ENCODE measurements at places on chromosomes 12 and 14.

DNA sequence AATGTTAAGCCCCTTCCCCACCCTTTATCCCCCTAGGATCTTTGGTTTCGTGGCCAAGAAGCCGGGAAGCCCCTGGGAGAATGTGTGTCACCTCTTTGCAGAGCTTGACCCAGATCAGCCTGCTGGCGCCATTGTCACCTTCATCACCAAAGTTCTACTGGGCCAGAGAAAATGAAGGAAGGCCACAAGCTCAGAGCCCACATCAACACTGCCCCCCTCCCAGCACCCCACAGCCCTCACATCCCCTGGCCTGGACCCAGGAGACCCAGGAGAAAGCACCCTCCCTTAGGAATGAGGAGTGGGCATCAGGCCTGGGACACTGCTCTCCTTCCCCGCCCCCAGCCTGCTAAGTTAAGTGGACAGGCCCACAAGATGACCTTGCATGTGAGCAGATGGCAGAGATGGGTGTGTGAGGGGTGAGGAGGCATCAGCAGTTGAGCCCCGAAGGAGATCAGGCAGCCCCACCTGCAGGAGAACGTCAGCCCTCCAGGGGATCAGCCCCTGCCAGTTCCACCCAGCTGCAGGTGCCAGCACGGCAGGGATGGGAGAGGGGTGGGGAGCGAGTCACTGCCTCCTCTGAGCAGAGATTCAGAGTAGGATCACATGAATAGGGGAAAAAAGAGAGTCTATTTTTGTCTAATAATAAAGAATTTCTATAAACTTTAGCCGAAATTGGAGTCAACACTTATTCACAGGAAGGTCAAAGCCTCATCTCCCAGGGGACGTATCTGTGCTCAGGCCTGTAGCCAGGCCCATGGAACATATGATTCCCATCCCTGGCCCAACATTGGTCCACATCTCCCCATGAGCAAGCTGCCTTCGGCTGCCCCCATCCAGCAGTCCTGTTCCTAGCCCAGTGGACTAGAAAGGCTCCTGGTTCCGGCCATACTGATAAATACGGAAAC lies 14.1 kb downstream of the TNS2 start:
- DNase-seq = no peak

- no peak for DNase-seq
Measured at GRCh38 chr14:75280831-75281653, 2.4 kb downstream of the FOS start.

GRCh38 chr12:85956081-85956480 lies 82.0 kb downstream of the NTS start:
- DNase-seq = no peak

GRCh38 chr14:30885840-30886740 lies 11.7 kb downstream of the COCH start:
- DNase-seq = no peak

GRCh38 chr12:34097213-34097612 lies 74.9 kb downstream of the ALG10 start:
- DNase-seq = no peak

DNA sequence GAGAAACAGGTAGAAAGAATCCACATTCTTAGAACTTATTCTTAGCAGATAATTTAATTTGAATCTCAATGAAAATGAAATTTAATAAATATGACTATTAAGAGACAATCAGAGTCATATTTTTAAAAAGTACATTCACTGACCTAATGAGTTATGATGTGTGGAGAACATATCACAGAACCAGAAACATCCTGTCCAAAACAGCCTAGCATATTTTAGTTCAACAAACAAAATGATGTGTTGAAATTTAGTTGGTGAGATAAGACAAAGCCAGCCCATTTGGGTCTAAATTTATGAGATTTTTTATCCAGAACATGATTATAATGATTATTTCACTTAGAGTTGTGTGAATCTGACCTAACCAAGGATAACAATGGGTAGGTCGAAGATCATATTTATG lies 25.8 kb downstream of the GABARAPL1 start:
- DNase-seq = no peak

- peak; percentile 33 for DNase-seq
Measured at GRCh38 chr12:28872654-28873268, 276.3 kb upstream of the FAR2 start.

GRCh38 chr14:90406384-90406798 lies 9.6 kb downstream of the CALM1 start:
- no peak for DNase-seq

- peak; percentile 26 for DNase-seq
Measured at GRCh38 chr14:102320033-102320660, 601 bp downstream of the ZNF839 start.

- DNase-seq = no peak
Measured at GRCh38 chr14:54931598-54932340, 29.1 kb upstream of the GCH1 start.

- peak; percentile 71 for DNase-seq
Measured at GRCh38 chr14:106586098-106586704, 1059.8 kb downstream of the TMEM121 start.

DNA sequence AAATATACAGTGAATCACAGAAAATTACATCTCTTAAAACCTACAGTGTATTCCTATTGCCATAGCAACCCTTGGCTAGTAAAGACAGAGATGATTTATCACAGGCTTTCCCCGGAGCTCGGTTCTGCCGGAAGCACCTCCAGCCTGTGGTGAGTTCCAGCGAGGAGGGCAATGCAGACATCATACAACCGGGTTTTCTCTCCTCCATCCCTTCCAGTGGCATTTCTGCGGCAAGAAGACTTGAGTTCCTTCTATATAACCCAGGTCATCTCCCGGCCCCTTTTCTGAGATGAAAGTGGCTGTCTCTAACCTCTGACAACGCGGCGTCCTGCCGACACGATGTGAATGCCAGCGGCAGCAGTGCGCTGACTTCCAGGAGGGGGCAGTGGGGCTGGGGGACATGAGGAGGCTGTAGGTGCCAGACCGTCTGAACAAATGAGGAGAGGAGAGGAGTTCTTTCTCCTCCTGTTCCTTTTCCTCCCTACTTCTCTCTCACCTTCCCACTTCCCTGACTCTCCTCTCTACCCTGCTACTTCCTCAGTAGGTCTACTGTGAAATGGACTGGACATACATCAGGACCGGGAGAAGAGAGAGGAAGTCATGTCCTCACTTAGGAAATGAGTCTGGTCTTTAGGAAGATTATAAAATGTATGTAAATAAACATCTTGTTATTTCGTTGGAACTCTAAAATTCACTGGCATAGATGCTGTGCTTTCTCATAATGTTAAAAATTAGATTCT lies 68.6 kb upstream of the MAX start:
- DNase-seq = peak; percentile 81

GRCh38 chr14:69096781-69097475 lies 56.0 kb downstream of the DCAF5 start:
- no peak for DNase-seq

DNA sequence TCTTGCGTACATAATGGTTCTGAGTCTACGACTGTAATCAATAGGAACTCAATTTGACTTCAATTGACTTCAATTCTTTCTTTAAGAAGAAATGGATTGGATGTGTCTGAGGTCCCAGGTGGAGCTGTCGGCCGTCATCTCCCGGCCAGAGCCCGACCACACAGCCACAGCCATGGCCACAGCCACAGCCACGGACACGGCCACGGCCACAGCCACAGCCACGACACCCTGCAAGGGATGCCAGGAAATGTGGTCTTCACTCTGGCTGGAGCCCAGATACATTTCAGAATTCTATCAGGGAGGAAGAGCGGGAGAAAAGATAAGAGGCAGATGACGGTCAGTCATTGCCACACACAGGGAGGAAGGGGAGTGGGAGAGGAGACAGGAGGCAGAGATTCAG lies 58.9 kb downstream of the GALNT9 start:
- no peak for DNase-seq

DNA sequence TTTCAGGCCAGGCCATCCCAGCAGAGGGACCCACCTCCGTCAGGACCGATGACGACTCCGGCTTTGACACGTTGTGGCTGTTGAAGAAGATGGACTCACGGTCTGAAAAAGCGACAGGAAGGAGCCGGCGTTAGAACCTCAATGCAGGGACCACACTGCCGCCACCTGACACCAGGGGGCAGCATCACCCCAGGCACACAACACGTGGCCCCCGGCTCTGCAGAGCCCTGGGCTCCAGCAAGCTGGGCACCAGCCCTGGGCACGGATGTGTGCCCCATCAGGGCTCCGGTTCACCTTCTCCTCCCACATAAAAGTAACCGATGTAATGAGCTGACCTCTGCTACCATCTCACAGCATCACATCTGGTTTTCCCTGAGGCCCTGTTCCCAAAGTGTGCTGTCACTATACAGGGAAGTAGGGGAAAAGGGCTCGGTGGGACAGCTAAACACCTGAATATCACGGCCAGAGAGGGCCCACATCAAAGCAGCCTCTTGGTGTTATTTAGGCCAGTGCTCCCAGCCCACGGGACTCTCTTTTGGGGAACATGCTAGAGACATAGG lies 29.0 kb downstream of the CHGA start:
- peak; percentile 84 for DNase-seq

- peak; percentile 58 for DNase-seq
Measured at GRCh38 chr12:102421802-102422583, 58.4 kb downstream of the IGF1 start.

GRCh38 chr12:52836042-52836466 lies 1.9 kb upstream of the KRT79 start:
- peak; percentile 49 for DNase-seq

- no peak for DNase-seq
Measured at GRCh38 chr14:99427632-99428300, 52.9 kb downstream of the SETD3 start.

- DNase-seq = no peak
Measured at GRCh38 chr12:66423266-66423665, 121.0 kb downstream of the HELB start.

DNA sequence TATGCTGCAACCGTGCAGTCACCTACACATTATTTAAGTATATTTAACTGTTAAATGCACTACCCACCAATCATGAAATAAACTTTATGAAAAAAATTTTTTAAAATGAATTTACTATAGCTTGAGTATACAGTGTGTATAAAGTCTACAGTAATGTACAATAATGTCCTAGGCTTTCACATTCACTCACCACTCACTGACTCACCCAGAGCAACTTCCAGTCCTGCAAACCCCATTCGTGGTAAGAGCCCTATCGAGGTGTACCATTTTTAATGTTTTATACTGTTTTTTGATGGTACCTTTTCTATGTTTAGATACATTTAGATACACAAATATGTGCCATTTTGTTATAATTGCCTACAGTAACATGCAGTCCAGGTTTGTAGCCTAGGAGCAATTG lies 48.1 kb downstream of the KLRG1 start:
- no peak for DNase-seq

- DNase-seq = no peak
Measured at GRCh38 chr12:6185961-6186827, 14.0 kb upstream of the CD9 start.

GRCh38 chr12:47886510-47887240 lies 18.1 kb downstream of the VDR start:
- DNase-seq = no peak

- DNase-seq = no peak
Measured at GRCh38 chr12:67220065-67220464, 49.1 kb upstream of the CAND1 start.

GRCh38 chr12:50103767-50104321 lies at the start of gene GPD1:
TSS of gene GPD1 (plus strand) at chr12:50104008. CDS start at chr12:50104051, 43 bp downstream.
- peak; percentile 8 for DNase-seq

- DNase-seq = no peak
Measured at GRCh38 chr12:110180591-110181005, 56.4 kb downstream of the IFT81 start.

DNA sequence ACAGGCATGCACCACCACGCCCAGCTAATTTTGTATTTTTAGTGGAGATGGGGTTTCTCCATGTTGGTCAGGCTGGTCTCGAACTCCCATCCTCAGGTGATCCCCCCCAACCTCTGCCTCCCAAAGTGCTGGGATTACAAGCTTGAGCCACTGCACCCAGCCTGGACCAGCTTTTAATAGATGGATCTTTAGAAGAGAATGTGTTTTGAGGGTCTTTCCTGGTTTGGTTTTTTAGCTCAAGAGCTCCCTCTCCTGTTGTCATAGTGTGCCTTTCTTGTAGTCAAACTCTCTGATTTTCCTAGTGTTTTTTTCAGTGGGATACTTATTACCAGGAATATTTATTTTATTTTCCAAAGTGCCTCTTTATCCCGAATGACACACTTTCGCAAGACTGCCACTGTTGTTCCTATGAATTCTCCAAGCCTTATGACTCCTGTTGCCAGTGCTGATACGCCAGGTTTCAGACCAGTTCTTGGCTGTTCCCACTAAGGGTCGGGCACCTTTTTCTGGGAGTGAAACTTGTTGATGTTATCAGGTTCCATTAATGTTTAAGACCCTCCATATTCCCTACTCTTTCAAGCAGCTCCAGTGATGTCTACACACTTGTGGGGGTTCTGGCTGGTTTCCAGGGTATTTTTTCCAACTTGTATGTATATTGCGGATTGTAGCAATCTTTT lies 31.5 kb upstream of the LIMA1 start:
- peak; percentile 22 for DNase-seq

DNA sequence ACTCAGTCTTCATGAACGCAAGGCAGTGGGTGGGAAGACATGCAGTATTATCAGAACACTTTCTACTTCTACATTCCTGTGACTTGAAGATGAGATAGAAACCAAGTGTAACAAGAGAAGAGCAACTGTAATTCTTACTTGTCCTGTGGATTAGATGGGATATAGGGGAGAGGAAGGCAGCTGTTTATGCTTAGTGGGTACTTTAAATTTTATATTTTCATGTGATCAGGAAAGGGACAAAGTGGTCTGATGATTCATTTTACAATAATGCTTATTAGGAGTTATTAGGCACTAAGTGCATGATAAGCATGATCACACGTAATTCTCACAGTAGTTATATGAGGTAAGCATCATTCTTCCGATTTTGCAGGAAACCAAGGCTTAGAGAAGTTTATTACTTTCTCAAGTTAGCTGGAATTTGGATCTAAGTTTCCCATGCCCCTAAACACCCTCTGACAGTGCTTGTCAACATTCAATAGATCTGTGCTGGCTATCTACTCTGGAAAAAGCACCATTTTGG lies 52.7 kb downstream of the PTGER2 start:
- DNase-seq = no peak

DNA sequence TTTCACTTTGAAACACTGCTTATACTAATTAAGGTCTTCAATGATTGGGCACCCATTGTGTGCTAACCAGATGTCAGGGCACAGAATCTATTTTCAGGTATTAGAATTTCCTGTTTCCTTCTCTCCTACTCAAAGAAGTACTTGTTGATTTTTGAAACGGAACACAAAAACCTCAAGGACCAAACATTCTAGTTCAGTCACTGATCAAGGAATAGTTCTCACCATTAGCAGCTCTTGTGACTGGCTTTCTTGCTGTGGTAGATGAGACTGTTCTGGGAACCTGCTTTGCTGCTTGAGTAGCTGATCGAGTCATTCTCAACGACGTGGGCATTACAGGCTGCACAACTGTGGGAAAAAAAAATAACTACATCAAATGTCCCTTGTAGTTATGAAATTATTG lies 11.0 kb downstream of the DLGAP5 start:
- DNase-seq = no peak

Data from activated CD4-positive, alpha-beta T cell treated with anti-CD3 and anti-CD28 coated beads, Interleukin-2, amount 50 U/mL, for 16 hours (primary cell).